ENCODE measurements at places on chromosomes 13 and 19. TPM values are rescaled to one million over a fixed set of nuclear protein-coding genes. Genes with fewer than 3 reads are reported as not detected.
A peak's percentile ranks its signal among the peaks of the same experiment; 100 is the strongest.

SIGLECL1 gene
- total RNA-seq, result not detected

GRK1 gene
- total RNA-seq, result 0.10 TPM

TRPC4 gene
- not detected for total RNA-seq

PRR22 gene
- 5.7 TPM for total RNA-seq

ZFP36 gene
- total RNA-seq, result 121 TPM

ERICH6B gene
- not detected for total RNA-seq

LGI4 gene
- 5.8 TPM for total RNA-seq

GRCh38 chr19:9856609-9857008, 21.5 kb downstream of the PIN1 start:
- DNase-seq, result no peak

DNA sequence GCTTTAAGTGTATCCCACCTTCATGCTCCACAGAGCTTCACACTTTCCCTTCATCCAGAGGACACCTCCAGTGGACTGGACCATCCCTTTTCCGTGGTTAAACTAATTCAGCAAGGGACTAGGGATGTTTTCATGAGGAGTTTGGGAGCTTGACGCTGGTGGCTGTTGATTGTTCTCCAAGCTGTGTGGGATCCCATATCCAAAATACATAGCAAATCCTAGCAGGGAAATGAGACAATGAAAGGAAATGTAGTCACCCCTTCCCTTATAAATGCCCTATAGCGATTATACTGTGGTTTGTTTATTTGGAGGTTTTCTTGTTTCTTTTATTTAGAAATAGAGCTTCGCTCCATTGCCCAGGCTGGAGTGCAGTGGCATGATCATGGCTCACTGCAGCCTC, 31.6 kb upstream of the DPRX start:
- no peak for DNase-seq

DNA sequence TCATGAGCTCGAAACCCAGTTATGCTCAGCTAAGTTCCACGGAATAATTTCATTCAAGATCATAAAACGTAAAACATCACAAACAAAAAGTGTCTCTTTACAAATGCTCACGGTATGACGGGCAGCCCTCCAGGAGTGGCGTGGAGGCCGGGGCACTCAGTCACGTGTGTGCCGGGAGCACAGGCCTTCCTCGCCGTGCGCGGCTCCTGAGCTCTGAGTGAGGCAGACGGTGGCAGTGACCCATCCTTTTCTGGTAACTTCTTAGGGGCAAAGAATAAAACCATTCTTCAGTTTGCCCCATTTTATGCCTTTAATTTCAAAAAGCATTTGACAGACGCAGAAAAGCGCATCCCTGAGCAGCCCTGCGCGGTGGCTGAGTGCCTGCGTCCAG, 72.8 kb downstream of the ATP11A start:
- DNase-seq, result no peak

GRCh38 chr13:43113603-43114002, 90.2 kb downstream of the DNAJC15 start:
- no peak for DNase-seq

GRCh38 chr13:114118511-114119123, 13.8 kb downstream of the RASA3 start:
- DNase-seq, result no peak

DNA sequence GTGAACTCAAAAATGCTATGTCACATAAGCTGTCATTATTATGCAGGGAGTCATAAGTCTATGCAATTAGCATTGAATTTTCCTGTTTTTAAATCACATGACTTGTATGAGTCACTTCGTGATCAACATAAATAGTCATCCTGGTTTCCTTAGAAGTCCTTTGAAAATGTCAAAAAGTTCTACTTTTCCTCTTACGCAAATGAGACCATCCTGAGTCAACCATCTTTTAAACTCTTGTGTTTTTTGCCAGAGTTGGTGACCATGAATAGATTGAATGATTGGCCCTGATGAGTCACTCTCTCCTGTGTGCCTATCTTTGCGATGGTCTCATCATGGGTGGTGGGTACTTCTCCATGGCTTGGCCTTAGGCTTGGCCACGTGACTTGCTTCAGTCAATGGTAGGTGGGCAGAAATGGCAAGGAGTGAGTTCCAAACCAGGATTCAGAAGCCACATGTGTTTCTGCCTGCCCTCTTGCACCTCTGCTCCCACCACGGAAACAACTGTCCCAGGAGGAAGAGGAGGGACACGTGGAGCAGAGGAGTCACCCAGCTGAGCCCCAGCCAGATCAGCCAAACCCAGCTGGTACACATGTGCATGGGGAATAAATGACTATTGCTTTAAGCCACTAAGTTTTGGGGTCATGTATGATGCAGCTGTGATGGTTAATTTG, 123.5 kb upstream of the CACNA1A start:
- no peak for DNase-seq

- DNase-seq, result no peak
Observed at GRCh38 chr13:93220073-93220472, 6.5 kb upstream of the GPC6 start.

DNA sequence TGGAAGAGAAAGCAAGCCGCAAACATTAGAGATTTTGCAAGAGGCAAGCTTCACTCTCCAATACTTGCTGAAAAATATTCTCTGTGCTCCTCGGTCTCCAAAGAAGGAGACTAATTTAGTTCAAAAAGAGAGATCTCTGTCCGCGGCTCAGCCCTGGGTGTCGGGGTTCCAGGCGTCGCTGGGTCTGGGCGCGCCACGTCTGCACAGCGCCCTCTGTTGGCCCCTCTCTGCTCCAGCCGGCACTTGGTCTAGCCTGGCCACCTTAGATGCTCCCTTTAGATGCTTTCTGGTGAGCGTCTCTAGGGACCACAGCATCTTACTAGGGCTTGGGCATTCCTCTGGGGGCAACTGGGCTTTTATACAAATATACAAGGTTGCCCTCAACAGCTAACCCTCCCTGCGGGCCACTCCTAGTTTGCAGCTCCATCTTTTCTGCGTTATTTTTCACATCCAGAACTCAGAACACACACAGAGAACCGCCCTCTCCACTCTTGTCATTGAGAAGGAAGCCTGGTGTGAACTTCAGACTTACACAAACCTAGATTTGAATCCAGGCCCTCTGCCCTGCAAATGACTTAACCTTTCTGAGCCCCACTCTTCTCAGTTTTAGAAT, 78.3 kb downstream of the CYSLTR2 start:
- peak; percentile 56 for DNase-seq

- DNase-seq, result no peak
Observed at GRCh38 chr13:85529218-85529594, 270.0 kb downstream of the SLITRK6 start.

DNA sequence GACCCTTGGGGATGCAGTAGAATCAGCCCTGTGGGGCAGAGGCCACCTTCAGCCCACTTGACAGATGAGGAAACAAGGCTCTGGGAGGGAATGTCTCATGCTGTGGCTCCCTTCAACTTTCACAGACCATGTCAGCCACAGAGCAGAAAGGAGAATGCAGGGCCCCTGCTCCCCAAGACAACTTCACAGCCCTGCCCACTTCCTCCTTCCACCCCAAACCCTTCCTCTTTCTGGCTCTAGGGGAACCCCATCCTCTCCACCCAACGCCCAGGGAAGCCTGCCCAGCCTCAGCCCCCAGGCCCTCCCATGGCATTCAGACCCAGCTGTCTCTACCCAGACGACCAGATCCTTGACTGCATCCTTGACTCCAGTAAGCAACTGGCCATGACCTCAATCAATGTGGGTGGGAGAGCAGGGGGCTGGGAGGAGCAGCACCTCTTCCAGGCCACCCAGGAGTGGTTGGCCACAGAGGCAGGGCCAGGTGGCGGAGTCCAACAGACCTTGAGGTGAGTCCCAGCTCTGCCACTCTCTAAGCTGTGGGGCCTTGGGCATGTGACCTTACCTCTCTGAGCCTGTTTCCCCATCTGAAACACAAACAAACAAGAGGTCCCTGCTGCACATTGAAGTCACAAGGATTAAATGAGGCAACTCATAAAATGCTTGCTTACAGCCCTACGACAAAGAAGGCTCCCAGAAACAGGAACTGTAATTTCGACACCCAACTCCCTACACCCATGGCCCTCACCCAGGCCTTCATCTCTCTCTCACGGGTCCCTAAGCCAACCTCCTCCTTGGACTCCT, 15.8 kb downstream of the DEDD2 start:
- DNase-seq, result no peak

- no peak for DNase-seq
Observed at GRCh38 chr13:77143431-77143830, 116.5 kb upstream of the FBXL3 start.

DNA sequence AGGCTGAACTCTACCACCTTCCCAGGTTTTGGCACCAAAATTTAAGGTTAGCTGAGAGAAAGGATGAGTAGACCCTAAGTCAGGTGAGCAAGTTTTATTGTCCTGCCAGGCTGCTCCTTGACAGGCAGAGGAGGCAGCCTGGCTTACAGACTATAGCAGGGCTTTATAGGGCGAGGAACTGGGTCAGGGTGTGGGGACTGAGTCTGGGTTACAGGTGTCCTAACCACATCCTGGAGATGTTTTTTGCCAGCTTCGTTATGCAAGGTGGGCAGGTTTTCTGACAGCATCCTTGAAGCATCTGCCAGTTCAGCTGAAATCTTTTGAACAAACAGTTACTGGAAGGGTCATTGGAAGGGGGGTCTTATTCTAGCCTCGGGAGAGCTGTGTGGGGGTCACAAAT, 905.7 kb upstream of the SLITRK5 start:
- no peak for DNase-seq

DNA sequence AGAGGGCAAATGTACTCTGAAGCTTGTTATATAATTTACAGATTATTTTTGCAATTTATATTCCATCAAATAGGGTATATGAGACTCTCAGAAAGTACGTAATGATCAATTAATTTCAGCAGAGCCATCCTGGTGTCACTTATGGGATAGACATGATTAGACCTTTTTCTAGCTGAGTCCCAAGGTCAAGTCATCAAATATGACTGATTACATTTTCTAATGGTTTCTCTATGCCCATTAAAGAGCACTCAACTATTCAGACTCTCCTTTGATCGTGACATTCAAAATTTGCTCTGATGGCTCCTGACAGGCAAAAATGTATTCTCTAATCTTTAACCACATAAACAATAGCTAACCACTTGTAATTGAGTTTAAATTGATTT, 469.2 kb downstream of the COG6 start:
- no peak for DNase-seq

- no peak for DNase-seq
Observed at GRCh38 chr19:7720351-7720750, 11.6 kb downstream of the CLEC4G start.

DNA sequence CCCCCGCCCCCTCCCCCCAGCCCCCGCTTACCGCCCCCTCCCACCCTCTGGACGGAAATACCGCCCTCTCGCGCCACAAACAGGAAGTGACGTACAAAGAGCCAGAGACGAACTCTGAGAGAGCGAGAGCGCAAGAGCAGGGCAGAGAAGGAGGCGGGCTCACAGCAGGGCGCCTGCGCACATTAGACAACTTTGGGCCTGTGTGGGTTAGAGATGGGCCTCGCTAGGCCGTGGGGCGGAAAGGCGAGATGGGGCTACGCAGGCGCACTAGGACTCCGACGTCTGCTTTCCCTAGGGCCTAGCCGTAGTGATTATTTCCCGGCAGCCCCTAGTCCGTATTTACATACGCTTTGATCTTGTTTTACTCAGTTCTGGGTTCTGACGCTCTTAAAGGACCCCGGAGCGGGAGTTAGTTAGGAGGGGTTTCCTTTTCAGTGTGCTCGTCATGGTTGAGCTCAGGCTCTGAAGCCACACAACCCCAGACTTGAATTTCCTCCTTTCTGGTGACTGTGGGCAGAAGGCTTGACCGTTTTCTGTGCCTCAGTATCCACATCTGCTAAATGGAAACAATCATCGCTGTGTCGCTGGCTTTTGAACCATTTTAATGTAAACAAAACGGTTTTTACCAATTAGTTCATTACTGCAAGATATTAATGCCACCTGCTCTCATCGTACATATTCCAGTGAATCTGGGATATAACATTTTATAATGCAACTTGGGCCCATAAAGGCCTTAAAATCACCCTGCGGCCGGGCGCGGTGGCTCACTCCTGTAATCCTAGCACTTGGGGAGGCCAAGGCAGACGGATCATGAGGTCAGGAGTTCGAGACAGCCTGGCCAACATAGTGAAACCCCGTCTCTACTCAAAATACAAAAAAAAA, 449 bp upstream of the AKT2 start:
- peak; percentile 98 for DNase-seq

DNA sequence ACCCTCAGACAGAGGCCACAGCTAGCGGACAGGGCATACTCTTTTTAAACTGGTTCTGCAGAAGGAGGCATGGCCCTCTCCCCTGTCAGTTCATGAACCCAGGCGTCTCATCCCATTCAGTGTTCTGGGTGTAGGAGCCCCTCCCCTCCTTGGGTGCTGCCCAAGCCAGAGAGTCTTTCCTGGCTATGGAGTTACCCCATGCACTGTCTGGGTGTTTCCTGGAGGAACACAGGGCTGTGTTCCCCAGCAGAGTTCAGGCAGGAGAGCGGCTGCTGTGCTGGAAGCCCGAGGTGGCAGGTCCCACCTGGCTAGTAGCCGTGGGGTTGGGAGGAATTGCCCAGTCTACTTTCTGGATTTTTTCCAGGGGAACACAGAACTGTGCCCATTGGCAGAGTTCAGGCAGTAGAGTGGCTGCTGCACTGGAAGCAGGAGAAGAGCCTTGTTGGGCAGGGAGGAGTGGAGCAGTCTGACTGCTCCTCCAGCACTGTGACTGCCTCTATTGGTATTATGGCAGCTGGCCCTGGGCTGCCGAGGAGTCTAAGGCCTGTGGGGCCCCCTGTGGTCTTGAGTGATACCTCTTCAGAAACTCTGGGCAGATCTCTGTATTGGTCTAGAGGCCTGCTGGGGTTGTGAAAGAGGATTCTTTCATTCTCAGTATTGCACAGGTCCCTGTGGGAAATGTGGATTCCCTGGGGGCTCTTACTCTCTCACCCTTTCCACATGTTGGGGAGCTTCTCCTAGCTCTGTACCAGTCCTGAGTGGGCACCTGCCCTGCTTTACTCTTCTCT, 168.3 kb downstream of the PCDH20 start:
- no peak for DNase-seq

- peak; percentile 56 for DNase-seq
Observed at GRCh38 chr13:113029487-113030258, 60.7 kb downstream of the MCF2L start.

DNA sequence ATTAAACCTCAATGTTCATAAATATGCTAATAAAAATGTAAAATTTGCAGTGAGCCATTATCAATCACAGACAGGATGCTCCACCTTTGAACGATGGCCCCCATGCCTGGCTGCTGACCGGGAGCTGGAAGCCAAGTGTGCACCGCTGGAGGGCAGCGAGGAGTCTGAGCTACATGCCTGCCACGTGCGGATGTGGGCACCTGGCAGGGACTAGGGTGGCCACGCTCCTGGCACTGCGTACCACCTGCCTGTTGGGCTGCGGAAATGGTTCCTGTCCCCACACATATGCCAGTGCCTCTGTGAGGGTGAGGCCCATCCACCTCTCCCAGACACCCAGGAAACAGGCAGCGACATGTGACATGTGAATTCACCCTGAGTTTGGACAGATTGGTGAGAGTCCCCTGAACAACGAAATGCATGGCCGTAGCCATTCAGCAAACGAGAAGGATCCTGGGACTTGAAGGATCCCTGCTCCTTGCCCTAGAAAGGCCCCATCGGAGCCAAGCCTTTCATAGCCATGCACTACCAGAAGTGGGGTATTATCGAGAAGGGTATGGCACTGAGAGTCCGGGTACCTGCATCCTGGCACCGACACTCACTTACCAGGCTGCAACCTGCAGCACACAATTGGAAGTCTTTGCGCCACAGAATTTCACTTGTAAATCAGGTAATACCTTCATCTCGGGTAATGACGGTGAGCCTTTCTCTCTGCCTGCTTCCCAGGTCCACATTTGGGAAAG, 35.8 kb downstream of the TSHZ3 start:
- DNase-seq, result no peak
